NCI-H1417 (cell line): ENCODE measurements at places on chromosomes 11 and 22.

GRCh38 chr11:20457001-20457799, 69.7 kb downstream of the PRMT3 start:
- DNase-seq, result no peak

GRCh38 chr11:35014346-35014745, 97.9 kb downstream of the PDHX start:
- no peak for DNase-seq

GRCh38 chr11:129896062-129896461, 684 bp upstream of the NFRKB start:
- DNase-seq, result no peak

GRCh38 chr22:32389685-32390084, 22.4 kb downstream of the RTCB start:
- peak; percentile 51 for DNase-seq

DNA sequence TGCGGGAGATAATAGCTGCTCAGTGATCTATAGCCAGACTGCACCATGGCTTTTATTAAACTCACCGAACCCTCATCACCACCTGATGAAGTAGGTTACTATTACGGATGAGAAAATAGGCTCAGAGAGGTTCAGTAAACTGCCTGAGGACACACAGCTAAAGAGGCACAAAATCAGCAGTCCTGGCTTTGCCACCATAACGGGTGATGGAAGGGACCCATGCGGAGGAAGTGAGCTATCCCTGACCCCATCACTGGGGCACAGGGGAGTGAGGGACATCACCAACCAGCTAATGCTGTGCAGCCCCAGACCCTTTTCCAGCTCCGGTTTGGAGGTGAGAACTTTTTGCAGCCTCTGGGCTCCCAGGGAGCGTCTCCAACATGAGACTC, 7.3 kb upstream of the DERL3 start:
- DNase-seq, result no peak

GRCh38 chr11:80900265-80900664, 1459.4 kb upstream of the TENM4 start:
- DNase-seq, result no peak

GRCh38 chr11:22725079-22725478, 58.7 kb downstream of the GAS2 start:
- DNase-seq, result no peak

GRCh38 chr11:66286699-66287098, 2.2 kb downstream of the YIF1A start:
- no peak for DNase-seq

DNA sequence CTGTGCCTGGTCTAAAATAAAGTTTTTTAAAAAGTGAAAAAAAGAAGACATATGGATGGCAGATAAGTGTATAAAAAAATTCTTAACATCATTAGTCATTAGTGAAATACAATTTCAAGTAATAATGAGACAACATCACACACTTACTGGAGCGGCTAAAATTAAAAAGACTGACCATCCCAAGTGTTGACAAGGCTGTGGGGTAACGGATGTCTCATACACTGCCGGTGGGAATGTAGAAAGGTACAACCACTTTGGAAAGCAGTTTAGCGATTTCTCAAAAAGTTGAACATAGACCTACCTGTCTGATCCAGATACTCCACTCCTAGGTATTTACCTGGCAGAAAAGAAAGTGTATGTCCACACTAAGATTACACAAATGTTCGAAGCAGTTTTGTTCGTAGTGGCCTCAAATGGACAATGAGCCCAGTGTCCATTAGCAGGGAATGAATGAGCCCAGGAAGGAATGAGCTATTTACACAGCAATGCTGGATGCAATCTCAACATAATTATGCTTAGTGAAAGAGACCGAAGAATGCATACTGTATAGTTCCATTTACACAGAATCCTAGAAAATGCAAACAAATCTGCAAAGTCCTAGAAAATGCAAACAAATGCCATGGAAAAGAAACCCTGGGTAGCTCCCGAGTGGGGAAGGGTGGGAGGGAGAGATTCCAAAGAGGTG, 6.7 kb upstream of the MUC2 start:
- no peak for DNase-seq

- DNase-seq, result peak; percentile 64
Measured at GRCh38 chr11:126355926-126356897, 726 bp downstream of the ST3GAL4 start.

- no peak for DNase-seq
Measured at GRCh38 chr22:19019679-19020032, 83.6 kb upstream of the PRODH start.

DNA sequence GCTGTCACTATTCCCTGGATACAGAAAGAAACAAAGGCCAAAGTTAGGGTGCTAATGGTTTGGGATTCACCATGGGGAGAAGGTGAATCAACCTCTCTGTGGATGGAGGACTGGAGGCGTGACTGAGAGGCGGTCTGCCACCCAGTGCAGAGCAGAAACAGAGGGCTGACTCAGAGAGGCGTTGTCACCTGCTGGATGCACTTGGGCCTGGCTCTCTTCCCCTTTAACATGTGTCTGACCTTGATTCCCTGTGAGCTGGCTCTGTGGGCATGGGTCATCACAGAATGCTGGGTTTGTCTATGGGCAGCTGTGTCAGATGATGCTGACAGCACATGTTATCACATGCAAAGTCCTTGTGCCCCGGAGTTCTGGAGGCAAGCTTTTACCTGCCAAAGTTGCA, 75.9 kb downstream of the LDLRAD3 start:
- no peak for DNase-seq

GRCh38 chr22:50435291-50436014, 39.4 kb downstream of the SBF1 start:
- no peak for DNase-seq

DNA sequence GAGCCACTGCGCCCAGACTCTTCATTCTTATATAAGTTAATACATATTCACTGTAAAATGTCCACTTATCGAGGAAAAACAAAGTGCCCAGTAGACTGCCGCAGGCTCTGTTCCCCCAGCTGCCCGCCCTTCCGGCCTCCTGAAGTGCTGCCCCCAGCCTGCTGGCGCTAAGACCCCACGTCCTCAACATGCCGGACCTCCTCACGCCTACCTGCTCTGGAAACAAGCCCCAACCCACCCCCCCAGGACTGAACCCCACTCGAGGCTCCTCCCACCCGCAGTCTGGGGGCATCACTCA, 1.1 kb downstream of the GATD1 start:
- no peak for DNase-seq

DNA sequence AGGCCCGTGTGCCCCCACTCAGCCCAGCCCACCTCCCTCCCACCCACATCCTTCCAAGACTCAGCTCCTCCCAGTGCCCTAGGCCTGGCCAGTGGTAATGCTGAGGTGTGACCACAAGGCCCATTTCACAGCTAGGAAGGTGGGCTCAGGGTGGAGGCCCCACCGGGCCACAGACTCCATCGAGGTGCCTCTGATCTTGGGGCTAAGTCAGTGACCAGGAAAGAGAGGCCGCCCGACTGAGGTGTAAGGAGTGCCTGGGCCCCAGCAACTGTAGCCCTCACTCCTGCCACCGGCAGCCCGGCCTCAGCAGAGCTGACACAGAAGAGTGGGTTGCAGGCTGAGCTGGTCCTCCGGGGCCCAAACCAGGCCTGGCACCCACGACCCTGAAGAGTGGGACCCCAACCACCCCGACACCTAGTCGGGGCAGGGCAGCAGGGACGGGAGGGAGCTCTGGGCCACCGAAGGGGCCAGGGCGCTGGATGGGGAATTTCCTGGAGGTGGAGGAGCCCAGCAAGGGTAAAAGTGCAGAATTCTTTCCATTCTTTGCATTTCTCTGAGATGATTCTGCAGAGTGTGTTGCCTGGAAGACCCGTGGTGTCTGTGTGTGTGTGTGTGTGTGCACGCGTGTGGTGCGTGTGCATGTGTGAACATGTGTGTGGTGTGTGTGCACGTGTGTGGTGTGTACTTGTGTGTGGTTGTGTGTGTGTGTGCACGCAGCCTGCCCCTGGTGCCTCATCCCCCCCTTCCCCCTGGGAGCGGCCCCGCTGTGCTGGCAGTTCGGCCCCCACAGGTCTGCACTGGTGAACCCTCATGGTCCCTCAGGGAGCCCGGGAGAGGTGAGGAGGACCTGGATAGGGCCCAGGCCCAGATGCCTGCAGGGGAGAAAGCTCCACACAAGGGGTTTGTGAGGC, 8.3 kb upstream of the PIM3 start:
- DNase-seq, result no peak

DNA sequence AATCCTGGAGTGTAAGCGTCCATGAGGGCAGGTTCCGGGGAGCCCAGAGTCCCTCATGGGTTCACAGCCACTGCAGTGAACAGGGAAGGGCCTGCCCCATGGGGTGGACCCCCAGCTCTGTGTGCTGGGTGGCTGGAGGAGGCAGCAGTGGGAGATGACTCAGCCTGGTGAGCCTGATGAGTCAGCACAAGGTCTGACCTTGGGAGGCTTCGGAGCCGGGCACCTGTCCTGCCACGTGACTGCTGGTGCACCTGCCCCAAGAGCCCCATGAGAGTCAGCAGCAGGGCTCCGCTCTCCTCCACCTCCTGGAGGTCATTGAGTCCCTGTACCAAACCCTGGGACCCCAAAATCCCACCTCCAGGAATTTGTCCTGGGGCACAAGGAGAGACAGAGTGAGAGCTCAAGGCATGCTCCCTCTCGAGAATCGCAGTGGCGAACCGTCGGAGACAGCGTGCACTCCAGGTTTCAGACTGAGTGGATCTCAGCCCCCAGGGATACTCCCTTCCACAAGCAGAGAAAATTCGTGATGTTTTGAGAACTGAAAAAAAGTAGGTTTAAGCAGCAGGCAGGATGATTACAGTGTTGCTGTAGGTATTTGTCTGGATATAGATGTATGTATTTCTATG, 1221.7 kb downstream of the BRD1 start:
- no peak for DNase-seq

- no peak for DNase-seq
Measured at GRCh38 chr11:65657426-65657825, 5.3 kb downstream of the RELA start.

- no peak for DNase-seq
Measured at GRCh38 chr22:39348909-39349505, 784 bp upstream of the SYNGR1 start.

- DNase-seq, result no peak
Measured at GRCh38 chr11:127392575-127392974, 392.0 kb upstream of the KIRREL3 start.

DNA sequence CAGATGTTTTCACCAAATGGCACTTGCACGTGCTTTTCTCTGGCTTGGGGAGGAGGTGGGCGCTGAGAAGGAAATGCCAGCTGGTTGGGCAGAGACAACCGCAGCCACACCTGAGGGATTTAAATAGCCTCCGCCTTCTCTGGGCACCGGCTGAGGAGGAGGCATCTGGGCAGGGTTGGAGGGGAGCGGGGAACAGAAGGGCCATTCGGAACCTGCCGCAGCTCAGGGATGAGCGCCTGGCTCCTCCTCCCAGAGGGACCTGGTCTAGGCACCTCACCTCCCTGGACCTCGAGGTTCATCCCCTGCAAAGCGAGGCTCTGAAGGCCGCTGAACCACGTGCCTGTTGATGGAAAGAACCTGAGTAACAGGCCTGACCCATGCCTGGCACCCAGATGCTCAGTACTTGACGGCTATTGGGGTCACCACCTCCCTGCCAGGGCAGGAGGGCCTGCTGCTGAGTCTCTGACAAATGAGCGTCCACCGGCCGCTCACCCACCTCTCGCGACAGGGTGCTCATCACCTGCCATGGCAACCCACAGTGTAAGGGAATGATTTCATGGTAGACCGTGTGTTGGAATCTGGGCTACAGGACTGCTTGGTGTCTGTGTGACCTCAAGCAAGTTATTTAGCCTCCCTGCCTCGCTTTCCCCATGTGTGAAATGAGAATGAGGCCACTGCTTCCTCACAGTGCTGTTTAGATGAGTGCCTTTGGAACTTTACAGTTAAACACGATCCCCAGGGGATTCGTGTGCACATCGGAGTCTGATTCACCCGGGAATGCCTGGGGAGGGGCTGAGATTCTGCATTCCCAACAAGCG, 2.0 kb upstream of the KDELR3 start:
- DNase-seq, result no peak

- DNase-seq, result no peak
Measured at GRCh38 chr11:130602641-130603334, 154.3 kb downstream of the ADAMTS15 start.

DNA sequence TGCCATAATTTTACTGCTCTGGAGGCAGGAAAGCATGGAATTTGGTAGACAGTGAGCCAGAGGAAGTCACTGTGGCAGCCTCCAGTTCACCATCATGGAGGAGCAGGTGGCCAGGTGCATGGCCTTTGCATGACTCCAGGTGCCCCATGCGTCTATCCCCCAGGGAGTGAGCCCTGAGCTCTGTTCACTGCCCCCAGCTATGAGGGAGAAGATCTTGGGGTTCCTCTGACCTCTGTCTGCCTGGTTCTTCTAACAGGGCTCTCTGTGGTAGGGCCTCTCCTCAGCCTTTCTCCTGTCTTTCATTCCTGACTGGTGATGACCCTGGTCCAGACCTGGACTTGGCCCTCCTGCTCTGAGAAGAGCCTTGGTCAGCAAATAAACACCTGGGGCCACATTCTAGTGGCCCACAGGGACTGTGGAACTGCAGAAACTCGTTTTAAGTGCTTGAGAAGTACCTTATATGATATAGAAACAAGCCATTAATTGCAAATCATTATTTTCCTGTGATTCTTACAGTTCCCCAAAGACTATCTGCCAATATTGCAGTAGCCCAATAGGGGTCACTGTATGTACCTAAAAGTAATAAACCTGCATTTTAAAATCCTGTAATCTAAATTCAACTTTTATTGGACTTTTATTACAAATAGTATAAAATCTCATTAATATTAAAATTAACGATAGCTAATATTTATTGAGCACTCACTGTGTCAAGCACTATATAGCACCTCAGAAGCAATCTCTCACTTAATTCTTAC, 120.0 kb upstream of the SYT13 start:
- no peak for DNase-seq

DNA sequence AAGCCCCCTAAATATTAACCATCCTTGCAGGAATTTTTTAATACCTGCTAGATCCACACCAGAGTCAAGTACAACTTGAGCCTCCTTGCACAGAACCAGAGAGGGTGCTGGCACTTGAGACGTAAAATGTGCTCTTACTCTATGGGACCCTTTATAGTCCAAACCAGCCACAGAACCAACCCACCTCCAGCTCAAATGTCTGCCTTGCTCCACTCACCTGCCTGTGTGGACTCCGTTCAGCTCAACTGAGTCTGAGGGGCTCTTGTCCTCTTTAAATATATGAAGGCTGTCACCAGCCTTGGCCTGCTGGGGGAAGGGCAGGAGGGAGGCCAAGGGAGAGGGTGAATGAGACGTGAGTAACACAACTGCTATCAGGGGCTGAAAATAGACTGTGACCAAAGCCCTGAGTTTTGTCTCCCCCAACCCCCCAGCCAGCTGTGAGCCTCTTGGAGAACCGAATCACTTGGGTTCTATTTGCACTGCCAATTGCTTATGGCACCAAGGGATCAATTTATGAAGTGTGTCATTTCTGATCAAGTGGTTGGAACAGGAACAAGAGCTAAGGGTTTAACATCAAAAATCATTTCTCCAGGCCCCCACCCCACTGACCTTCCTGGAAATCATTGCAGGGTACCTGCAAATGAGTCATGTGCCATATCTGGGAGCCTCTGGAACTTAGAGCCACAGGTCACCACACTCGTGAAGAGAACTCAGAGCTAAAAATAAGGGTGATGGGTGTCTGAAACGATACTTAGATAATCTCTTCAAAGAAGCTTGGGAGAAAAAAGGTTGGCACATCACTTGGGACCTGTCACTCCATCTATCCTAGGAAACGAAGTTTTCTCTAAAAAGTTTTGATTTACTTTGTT, at the start of gene CSRP3:
CSRP3 (minus strand) TSS at position 247 of the 869 bp plus-strand sequence. CDS start 9,535 bp downstream, outside the sequence.
- DNase-seq, result no peak

GRCh38 chr11:87284306-87284705, 246.6 kb downstream of the TMEM135 start:
- no peak for DNase-seq

GRCh38 chr11:17601256-17601671, 54.2 kb downstream of the OTOG start:
- no peak for DNase-seq
